Fibroblast of the aortic adventitia (primary cell): ENCODE measurements at places on chromosomes 12 and 14. TPM values are rescaled to one million over a fixed set of nuclear protein-coding genes. Genes with fewer than 3 reads are reported as not detected.

DNA sequence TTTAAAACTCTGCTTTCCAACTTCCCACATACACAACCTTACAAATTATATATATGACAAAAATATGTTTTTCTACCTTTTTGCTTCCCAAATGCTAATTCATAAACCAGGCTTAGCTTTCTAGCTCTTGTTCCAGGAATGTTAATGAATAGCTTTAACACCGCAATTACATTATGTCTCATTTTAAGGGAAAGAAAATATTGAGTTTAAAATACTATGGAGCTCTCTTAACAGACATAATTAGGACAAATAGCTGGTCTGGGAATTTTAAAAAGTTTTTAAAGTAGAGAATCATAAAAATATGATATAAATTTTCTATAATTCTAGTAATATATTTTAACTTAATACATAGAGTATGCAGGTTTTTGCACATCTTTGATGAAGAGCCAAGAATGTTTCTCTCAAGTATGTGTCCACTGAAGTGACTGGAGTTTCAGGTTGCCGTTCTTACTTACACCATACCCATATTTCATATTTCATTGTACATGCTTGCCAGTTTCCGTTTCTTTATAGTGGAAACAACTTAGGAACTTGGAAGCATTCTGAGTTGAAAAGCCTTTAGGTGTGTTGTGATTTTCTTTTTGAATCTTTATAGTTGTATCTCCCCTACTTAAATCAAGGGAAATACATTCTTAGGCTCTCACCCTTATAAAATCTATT is 90.6 kb upstream of the SLCO1C1 start:
- no peak for DNase-seq

JDP2 gene
- 67.9 and 80.1 TPM in 2 replicates for total RNA-seq

GPHN gene
- 6.5 and 18.8 TPM in 2 replicates for total RNA-seq

L2HGDH gene
- total RNA-seq, result 0.98 and 3.3 TPM in 2 replicates

DNA sequence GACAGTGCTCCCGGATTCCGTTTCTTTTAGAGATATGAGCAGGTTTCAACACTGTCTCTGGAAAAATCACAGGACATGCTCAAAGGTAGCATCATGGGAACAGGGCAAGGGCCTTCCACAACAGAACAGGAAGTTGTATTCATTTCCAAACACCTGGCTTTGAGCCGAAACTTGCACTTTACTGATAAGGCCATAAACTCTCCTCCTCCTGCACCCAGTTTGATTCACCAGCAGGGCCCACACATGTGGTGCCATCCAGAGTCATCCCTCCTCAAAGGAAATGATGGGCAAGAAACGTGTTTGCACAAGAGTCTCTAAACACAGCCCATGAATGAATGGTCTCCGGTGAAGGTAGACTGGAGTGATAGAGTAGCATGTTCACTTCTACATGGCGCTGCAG is 268.4 kb upstream of the FKBP4 start:
- no peak for DNase-seq
